ENCODE measurements at places on chromosomes 3 and 15. TPM values are rescaled to one million over a fixed set of nuclear protein-coding genes. Genes with fewer than 3 reads are reported as not detected.

Gene UACA
- not detected for polyA plus RNA-seq

Gene QARS1
- polyA plus RNA-seq = 102 TPM

Gene CCDC54
- polyA plus RNA-seq = not detected

Gene KCNMB2
- polyA plus RNA-seq = not detected

Gene DAPK2
- polyA plus RNA-seq = not detected

Gene GALNT15
- polyA plus RNA-seq = not detected
